ENCODE measurements at places on chromosomes 2 and 18.

- DNase-seq, result no peak
Observed at GRCh38 chr2:95006588-95006987, 18.9 kb upstream of the MAL start.

DNA sequence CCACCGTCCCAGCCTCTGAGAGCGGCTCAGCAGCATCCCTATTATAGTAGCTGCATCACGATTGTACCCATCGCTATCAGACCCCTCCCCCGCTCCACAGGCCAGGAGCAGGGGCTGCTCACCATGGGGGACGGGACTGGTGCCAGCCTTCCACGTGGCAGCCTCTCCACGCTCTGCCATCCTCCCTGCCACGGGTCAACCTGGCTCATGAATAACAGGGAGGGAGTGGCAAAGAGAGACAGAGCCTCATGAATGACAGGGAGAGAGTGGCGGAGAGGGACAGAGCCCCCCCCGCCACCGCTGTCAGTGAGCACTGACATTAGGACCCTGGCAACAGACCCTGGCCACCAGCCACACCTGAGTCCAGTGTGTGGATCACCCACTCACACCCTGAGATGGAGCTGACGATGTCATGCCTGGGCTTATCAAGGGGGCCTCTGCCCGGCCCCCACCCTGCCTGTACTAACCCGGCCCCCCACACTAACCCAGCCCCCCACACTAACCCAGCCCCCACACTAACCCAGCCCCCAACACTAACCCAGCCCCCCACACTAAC, 16.9 kb downstream of the CROCC2 start:
- DNase-seq, result no peak

GRCh38 chr2:3361518-3362389, 15.9 kb downstream of the EIPR1 start:
- no peak for DNase-seq

DNA sequence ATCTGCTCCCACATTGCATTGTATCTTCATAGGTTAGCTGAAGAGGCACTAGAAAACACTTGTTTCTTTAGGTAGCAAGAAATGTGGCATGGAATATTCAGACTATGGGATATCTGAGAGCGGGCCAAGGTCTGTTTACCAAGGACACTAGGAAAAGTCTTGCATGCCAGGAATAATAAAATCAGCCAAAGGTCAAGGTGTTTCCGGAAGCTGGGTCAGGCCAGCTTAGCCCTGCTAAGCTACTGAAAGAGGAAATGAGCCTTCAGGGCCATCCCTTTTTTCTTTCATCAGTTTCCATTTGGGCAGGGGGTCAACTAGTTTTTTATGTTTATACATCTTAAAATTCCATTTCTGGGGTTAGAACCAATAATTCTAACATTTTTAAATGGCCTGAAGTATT, 101.1 kb downstream of the DPP4 start:
- DNase-seq, result no peak

DNA sequence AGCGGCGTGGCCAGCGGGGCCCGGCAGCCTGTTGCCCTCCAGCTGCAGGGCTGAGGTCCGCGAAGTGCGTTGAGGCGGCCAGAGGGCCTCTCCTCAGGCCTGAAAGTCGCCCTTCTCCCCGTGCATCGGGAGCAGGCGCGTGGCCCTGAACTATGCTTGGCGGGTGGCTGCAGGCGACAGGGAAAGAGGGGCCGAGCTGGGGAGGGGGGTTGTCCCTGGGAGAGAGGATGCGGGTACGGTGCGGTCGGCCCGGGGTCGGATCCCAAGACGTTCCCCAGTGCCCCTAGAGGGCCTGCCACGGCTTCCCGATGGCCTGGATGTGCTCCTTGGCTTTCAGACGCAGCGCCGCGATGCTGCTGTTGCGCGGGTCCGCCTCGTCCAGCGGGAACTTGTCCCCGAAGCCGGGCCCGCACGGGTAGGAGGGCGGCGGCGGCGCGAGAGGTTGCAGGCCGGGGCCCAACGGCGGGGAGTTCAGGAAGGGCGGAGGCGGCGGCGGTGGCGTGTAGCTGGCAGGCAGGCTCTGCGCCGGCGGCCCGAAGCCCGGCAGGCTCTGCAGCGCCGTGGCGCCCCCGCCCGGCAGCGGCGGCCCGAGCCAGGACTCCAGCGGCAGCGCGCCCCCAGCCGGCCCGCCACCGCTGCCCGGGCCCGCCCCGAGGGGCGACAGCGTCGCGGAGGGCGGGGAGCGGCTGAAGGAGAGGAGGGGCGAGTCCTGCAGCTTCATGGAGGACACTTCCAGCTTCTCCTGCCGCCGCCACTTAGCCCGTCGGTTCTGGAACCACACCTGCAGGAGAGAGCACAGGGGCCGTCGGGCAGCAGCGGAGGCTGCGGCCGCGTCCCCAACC, 4.3 kb downstream of the RAX start:
- no peak for DNase-seq

DNA sequence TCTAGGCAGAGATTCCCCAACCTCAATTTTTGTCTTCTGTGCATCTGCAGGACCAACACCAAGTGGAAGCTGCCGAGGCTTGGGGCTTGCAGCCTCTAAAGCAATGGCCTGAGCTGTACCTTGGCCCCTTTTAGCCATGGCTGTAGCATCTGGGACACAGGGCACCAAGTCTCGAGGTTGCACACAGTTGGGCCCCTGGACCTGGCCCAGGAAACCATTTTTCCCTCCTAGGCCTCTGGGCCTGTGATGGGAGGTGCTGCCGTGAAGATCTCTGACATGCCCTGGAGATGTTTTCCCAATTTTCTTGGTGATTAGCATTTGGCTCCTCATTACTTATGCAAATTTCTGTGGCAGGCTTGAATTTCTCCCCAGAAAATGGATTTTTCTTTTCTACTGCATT, 105.7 kb upstream of the LDAH start:
- no peak for DNase-seq

All from NCI-H2171 (cell line).